ENCODE measurements at places on chromosomes 2 and 18. TPM values are rescaled to one million over a fixed set of nuclear protein-coding genes. Genes with fewer than 3 reads are reported as not detected.

DNA sequence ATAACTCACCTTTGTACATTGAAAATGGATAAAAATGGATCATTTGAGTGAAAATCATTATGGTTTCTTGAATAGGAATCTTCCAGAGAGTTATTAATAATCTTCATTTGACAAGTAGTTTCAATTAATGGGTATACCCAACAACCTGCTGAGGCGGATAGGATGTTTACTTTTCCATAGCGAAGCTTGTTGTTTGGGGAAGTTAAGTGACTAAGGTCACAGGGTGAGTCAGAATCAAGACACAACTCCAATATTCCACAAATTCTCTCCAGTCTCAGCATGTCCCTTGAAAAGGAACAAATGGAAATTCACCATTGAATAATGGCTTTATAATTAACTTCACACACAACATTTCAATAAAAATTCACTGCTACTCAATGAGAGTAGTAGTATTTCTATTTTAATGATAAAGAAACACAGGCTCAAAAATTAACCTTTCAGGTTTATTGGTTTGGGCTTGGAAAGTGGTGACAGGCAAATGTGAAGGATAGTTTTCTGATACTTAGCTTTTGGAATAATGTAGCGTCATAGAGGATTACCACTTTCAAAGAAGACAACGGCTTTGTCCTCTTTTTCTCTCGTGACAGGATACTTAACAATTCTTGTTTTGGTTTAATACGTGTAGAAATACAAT, 211.3 kb downstream of the GPD2 start:
- DNase-seq, result no peak

DNA sequence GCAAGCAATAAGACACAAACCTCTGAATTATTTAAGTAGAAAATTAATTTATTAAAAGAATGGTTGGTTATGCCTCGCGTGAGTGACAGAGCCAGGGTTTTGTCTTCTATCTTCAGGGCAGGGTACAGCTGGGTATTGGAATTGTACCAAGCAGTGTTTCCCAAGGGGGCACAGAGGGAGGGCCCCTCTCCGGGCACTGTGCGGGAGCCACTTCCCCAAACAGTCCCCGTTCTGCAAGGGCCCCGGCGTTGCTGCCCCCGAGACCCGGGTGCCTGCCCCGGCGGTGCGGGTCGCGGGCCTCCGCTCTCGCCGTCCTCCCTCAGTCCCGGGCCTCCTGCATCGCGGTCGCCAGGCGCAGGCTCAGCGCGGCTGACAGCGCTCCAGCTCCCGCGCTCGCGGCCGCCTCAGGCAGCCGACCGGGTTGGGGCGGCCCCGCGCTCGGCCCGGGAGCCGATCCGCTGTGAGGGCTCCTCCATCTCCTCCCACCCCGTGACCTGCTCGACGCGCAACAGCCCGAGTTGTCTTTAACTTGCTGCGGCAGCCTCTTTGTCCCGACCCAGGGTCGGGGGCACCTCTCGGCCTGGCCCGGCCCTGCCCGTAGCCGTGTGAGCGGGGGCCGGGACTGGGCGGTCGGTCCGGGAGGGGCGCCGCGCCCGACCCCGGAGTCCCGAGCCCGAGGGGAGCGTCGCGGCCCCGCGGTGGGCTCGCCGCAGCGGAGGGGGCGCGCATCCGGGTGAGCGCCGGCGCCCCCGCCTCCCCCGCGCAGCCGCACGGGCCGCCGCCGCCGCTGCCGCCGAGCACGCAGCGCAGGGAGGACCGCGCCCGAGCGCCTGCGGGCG, 620 bp upstream of the GALNT1 start:
- peak; percentile 59 for DNase-seq

DNA sequence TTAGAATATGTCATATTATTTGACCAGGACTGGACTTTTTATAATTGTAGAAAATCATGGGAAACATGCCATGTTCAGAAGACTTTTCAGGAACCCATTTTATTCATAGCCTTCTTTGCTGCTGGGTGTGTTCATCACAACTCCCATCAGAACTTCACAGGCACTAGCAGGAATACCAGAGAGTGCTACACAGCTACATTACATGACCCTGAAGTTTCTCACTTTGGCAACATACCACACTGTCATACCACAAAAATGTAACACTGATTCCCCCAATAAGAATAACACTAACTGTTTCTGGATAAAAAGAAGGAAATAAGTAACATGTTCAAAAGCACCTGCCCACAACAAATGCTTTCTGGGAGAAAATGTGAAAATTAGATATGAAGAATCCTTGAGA, 405.4 kb downstream of the CDH2 start:
- no peak for DNase-seq

GRCh38 chr2:70771446-70771845, 3.4 kb upstream of the ADD2 start:
- DNase-seq, result no peak

DNA sequence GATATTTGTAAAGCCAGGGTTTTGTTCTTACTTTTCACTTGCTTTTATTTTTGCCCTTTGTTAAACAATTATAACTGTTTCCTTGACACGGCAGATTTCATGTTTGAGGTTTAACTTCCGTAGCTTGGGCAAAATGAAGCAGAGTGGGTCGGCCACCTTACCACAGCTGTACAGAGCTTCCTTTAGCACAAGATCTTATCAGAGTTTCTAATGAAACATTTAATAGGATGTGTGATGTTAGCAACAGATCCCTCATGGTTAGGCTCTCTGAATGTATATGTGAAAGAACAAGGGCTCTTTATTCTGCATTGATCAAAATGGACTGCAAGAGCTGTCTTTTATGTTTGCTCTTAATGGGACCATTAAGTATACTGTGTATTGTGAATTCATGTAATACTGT, 22.3 kb downstream of the RNF125 start:
- no peak for DNase-seq

DNA sequence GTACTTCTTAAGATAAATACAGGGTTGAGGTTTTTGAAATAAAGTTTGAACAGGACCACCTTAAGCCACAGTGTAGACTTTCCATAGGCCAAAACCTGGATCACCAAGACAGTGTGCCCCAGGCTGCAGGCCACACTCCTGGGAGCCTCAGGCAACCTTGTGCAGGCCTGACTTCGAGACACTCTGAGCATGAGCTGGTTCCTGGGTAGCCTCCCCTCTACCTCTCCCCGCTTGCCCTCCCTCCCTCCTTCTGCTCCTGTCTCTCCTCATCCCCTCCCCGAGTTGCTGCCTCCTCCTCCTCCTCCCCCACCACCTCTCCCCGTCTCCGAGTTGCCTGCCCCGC, 10.6 kb upstream of the PROC start:
- no peak for DNase-seq

DNA sequence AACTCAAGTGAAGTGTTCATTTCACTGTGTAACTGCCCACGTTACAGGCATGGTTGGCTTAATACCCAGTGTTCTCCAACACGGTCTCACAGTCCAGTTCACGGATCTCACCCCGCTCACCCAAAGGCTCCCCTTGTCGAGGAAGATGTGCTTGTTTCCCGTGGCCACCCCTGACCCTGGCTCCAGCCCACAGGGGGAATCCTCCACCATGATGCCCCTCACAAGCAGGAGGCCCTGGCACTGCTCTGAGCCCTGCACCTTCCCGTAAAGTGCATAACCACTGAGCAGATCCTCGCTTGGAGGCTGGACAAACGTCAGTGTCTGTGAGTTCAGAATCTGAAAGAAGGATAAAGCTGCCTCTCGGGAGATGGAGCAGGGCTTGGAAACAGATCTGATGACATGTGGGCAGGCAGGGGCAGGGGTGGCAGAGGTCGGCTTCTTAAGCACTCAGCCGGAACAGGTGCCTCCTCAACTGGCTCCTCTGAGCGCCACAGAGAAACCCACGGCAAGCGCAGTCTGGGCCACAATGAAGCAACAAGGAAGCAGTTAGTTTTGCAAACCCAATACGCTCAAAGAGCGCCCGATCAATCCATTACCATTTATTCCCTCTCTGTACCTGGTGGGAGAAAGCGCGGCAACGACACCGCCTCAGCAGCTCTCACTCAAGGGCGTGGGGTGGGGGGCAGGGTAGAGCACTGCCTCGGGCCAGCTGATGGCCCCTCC, 17.6 kb downstream of the HDAC4 start:
- no peak for DNase-seq

- DNase-seq, result no peak
Measured at GRCh38 chr2:168084288-168084687, 163.1 kb downstream of the STK39 start.

The AOX1 gene
- 5.7 TPM for total RNA-seq

The GPR45 gene
- not detected for total RNA-seq

DNA sequence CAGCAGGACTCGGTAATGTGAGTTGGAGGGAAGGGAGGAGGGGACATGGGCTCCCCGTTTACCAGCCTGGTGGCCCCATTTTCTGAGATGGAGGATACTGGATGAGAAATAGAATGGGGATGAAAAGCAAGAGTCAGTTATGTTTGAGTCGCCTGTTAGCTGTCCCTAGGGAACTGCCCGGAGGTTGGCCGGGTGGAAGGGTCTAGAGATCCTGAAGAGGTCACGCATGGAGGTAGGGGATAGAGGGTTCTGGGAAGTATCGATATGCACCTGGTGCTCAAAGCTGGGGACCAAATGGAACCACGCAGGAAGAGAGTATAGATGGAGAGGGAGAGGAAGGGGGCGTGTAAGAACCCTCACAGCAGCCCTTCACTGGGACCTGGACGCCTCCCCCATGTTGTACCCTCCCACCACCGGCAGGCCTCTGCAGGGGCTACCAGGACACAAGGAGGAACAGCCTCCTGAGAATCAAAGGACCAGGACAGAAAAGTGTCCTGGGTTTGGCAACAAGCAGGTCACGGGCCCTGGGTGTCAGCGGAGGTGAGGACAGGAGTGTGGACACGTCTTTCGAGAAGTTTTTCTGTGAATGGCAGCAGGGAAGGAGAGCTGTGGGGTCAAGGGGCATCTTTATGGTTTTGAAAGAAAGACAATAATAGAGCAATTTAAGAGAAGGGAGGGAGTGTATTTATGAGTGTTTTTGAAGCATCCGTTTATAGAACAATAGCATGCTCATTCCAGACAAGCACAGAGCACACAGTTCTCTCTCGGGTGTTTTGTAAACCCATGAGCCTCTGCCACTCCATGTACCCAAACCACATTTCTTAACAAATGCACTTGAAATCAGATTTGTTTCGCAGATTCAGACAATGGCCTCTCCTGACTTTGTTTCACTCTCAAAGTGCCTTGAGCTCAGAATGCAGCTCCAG, 132.2 kb downstream of the SMAD7 start:
- DNase-seq, result peak; percentile 18

The CAPN13 gene
- 49.7 TPM for total RNA-seq

All from left colon (tissue), 2 donors.